ENCODE measurements at places on chromosomes 16 and 17.

DNA sequence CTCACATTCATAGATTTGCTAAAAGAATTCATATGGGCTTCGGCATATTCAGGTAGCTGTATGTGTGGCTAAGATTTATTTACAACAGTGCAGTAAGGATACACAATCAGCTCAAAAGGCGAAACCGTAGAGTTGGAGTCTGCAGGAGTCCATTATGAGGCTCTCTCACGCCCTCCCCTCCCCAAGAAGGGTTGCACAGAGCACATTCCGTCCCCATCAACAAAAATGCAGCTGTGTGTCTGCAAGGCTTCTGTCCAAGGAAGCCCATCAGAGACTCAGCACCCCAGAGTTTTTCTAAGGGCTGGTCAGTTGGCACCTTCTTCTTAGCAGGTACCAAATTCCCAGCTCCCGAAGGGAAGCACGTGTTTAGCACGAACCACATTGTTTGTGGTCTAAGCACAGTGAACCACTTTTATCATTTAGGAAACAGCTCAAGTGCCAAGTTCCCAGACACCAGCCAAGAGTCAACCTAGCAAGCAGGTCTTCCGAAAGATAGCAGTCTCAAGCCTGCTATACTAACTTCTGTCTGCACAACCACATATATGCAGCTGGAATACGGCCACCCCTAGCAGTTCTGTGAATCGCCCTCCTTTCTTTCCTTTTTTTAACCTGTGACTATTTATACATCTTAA is 28.5 kb upstream of the MEAK7 start:
- DNase-seq: no peak

DNA sequence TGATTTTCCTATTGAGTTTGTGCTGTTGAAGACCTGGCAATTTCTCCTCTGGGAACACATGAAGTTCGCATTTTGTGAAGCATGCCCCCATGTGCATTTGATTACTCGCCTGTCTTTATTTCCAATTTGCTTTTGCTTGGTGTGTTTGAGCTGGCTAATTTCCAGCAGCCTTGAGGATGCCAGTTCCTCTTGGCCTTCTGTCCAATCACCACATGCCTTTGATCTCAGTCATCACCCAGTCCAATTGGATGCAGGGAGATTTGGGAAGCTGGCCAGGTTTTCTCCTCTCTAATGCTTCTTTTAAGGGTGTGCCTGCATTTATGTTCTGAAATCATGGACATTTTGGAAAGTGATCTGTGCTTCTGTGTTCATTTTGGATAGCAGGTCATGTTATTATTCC is 3.8 kb upstream of the TMEM100 start:
- no peak for DNase-seq

GRCh38 chr16:35306915-35307314 is 1847.5 kb downstream of the TP53TG3F start:
- no peak for DNase-seq

DNA sequence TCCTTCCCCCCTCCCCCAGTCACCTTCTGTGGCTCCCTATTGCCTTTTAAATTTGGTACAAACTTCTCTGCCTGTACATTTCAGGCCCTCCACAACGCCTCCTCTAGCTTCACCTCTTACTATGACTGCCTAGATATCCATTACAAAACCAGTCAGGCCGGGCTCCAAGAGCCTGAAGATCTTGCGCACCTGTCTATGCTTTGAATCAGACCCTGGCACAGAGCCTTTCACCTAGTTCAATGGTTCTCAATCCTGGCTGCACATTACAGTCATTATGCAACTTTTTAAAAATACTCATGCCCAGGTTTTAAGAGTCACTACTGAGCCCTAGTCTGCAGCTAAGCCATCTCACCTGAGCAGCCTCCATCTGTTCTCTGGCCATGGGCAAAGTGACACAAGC is 1.6 kb upstream of the GAS7 start:
- DNase-seq: no peak

- no peak for DNase-seq
These were observed 270.1 kb downstream of the SOX9 start for GRCh38 chr17:72390675-72391508.

DNA sequence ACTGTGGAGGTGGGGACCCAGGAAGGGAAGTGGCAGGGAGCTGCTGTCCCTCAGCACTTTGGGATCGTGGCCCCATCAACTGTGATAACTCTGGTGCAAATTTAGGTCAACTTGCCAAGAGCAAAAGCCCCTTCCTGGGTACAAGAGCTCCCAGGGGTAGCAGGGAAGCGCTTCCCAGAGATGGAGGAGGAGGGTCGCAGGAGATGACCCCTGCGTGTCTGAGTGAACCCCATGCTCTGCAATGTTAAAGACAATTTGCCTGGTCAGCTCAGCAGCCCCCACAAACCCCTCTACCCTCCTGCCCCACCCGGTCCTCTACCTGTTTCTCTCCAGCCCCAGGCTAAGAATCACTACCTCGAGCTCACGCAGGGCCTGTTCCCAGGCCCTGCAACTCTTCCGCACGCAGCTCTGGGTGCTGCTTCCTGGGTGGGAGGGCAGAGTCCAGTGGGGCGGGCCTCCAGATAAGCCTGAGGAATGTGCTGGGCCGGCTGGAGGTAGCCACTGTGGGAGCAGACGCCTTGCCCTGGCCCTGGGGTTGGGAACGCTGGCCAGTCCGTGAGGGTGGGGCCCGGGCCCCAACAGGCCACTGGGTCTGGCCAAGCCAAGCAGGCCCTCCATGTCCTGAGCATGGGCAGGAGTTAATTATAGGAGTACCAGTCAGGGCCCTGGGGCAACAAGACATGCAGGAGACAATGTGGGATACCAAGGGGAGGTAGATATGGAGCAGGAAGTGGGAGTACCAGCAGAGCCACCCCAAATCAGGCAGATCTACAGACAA is 6.1 kb downstream of the DOK4 start:
- no peak for DNase-seq

DNA sequence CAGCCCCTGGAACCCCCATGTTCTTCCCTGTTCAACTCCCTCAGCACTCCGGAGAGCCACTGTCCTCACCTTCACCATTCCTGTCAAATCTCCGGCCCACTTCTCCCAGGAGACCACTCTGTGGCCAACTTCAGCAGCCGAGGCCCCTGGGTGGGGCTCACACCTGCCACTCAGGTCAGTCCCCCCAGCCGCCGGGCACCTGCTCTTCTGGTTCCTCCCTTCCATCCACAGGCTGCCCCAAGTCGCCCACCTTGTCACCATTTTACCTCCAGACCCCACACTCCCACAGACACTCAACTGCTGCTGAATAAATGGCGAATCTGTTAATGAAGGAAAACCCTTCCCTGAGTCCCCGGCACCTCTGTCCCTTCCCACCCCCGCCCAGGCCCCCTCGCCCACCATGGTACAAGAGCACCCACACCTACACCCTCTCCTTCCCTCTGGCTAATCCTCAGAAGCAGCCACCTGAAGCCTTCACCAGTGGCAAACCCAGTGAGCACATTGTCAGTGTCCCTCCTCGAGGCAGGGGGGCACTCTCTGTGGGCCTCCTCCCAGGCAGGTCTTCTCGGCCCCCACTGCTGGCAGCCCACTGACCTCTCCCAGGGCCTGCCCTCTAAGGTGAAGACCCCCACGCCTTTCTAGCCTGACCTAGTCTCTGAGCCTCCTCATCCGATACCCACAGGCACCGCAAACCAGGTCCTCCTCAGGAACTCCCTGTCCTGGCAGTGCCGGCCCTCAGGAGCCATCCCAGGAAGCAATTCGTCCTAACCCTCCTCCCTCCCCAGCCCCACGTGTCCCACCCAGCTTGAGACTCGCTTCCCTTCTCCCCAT is 8.2 kb downstream of the CANT1 start:
- DNase-seq: no peak

DNA sequence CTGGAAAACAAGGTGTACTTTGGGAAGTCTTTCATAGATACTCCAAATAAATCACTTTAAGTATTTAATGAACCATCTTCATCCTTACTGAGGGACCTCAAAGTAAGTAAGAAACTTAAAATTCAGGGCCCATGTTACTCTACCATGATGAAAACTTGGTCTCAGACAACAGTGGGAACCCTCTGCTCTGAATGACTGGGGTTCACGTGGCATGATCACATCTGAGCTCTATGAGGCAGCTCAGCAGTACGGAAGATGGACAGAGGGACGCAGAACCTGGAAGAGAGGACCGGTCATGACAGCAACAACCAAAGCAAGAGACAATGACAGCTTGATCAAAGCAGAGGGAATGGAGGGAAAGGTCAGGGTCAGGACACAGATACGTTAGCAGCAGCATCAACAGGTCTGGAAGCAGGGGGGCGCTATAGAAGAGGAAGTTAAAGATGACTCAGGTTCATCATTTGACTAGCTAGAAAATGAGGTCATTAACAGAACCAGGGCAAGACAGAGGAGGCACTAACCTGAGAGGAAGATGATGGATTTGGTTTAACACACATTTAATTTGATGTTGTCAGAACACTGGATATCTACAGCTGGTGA is 9.5 kb downstream of the XPO6 start:
- DNase-seq: no peak

- no peak for DNase-seq
These were observed 184.5 kb downstream of the CCT6B start for GRCh38 chr17:34776456-34777443.

GRCh38 chr17:8685381-8685780 is 54.9 kb upstream of the MYH10 start:
- DNase-seq: no peak

- no peak for DNase-seq
These were observed 857 bp downstream of the TANGO6 start for GRCh38 chr16:68844211-68844564.

DNA sequence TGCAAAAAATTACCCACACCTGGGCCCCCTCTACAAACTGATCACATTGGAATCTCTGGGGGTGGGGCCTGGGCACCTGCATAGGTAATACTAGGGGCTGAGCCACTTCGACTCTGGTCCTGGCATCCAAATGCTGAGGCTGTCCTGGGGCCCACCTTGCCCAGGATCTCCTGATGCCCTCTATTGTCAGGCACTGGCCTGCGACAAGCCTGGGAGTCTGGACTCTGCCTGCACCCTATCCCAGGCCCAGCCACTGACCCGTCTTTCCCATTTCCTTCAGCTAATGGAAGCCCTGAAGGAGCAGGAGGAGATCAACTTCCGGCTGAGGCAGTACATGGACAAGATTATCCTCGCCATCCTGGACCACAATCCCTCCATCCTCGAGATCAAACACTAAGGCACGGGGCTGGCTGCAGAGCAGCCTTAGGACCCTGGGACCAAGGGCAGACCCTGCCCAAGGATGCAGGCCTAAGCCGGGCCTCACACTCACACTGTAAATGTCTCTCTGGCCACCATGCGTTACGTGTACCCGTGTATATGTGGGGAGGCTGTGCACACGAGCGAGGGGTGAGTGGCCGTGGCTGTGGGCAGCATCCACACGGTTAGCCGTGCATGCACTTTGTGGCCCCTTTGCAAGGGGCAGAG is 140.0 kb downstream of the RAB11FIP4 start:
- no peak for DNase-seq

DNA sequence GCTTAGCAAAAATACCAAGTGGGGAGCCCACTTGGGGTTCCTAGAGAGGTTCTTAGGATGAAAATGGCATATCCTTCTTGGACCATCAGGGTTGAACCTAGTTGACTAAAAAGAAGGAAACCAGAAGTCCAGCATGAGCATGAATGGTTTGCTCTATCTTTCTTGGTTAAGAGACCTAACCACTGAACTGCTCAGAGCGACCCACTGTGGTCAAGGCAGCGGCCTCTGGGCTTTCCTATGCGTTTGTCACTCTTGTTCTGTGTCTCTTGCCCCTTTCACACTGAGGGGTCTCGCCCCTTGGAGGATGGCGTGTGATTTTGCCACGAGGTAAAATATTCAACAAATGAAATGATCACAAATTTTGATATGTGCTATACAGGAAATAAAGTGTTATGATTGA is 526 bp upstream of the BORCS6 start:
- no peak for DNase-seq

GRCh38 chr16:8756755-8757154 is 40.7 kb downstream of the TMEM186 start:
- no peak for DNase-seq

- no peak for DNase-seq
These were observed 9.7 kb downstream of the ZNF19 start for GRCh38 chr16:71479420-71479819.

- DNase-seq: no peak
These were observed 22.9 kb upstream of the GSG1L start for GRCh38 chr16:28086186-28087139.

- DNase-seq: no peak
These were observed 4.9 kb downstream of the MYLK3 start for GRCh38 chr16:46743232-46743719.

DNA sequence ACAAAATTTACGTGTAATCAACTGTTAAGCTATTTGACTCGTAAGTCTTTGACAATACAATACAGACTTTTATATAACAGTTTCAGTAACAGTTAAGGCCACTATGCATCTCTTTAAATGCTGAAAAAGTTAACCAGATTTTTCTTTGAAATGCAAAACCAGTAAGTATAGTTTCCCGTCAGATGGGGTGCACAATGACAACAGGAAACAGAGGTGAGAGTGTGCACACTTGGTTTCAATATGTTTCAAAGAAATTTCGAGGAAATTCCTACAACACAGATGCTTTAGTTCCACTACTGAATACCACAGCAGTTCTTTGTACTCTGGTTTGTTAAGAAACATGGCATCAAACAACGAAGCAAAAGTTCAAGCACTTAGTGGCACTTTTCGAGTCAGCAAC is 48.4 kb downstream of the RNF157 start:
- no peak for DNase-seq

DNA sequence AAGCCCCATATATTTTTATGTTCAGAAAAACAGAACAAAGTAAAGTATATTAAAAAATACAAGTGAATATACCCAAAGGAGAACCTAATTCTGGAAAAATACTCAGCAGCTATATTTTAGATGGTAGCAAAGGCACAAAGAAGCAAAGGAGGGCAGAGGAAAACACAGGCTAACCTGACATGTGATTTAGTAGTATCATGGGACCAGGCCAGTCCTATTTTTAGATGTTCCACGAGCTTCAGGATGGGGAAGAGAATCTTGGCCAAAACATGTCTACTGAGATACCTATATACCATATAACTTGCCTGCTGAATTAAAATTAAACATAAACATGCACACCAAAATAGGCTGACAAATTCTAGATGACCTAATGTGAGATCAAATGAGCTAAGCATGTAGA is 32.9 kb downstream of the SMYD4 start:
- no peak for DNase-seq

DNA sequence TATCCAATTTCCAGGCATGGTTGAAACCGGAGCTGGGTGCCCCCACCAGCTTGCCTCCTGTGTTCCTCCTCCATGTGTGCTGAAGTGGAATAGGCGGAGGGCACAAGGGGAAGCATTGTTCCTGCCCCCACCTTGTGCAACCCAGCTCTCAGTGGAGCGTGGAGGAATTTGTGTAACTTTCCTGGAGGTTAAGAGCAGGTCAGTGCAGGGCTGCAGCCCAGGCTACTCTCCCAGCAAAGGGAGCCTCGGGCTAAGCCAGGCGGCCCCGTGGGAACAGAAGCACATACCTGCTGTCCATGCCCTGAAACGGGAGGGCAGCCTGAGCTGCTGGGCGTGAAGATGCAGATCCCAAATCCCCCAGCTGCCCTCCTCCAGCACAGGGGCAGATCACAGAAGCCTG is 158.8 kb upstream of the LHX1 start:
- no peak for DNase-seq
